ENCODE measurements at places on chromosomes 5 and 9.

DNA sequence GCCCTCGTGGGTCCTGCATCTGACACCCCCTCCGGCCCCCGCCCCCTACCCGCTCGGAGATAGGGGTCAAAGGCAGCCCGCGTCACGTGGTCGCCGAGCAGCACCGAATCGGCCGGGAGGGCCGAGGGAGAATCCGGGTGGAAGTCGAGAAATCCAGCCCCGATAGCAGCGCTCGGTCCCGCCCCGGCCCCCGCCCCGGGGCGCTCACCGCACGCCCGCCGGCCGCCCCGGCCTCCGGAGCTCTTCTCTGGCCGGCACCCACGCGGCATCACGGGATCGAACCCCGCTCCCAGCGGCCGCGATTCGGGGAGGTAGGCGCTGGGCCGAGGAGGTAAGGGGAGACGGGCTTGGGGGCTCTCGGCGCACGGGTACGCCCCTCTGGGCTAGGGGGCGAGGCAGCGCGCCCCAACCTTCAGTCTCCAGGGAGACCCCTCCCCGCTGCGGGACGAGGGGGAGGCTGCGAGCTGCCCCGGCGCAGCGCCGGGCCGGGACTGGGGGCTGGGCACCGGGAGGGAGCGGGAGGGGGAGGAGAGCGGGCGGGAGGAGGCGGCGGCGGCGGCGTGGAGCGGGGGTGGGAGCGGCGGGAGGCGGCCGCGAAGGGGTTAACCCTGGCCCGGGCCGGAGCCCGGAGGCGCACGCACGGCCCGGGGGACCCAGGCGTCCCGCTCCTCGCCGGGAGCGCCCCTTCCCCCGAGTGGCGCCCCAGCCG, 22.1 kb upstream of the NDST1 start:
- DNase-seq = no peak

DNA sequence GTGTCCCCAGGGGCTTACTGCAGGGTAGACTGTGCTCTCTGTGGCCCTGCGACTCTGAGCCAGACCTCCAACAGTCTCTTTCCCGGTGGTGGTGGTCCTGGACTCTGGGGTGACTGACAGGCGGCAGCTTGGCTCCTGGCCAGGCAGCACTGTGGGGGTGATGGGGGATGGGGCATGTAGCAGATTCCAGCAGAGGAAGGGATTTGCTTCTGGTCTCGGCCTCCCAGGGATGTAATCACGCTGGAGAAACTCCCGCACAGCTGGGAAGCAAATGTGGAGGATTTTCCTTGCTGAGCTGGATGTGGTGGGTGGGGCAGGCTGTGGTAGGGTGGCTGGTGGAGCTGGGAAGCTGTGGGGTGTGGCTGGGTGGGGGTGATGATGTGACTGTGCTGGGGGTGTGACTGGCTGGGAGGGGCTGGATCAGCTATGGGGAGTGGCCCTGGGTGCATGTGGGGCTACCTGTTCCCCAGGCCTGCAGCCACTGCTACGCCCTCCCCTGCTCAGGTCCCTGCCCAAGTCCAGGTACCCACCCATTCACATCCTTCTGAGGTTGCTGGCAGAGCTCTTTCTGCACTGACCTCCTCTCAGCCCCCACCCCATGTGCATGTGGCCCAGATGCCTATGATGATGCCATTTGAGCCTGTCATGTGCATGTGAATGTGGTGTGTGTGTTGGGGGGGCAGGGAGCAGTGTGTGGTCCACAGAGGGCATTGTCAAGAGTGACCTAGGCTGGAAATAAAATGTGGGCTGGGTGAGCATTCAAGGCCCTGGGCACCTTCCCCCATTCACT, 3.8 kb downstream of the NDST1 start:
- DNase-seq = no peak

DNA sequence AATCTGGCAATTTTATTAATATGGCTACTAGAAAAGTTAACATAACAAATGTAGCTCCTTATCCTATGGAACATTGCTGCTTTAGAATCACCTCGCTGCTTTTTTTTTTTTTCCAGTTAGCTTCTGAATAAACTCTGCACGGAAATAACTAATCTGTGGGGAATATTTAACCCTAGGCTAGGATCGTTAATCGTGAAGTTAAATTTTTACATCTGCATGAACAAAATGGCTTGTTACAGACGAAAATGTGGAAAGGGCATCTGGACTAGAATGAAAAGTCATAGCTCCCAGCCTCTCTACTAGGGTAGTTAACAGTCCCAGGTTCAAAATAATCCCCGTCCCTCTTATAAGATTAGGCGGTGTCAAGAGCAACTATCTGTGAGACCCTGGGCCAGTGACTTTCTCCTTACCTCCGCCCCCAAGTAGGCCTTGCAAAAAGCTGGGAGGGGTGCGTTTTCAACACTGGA, 470 bp upstream of the SLC22A5 start:
- DNase-seq = no peak

GRCh38 chr9:116671605-116672004, 15.5 kb upstream of the TRIM32 start:
- DNase-seq = no peak

DNA sequence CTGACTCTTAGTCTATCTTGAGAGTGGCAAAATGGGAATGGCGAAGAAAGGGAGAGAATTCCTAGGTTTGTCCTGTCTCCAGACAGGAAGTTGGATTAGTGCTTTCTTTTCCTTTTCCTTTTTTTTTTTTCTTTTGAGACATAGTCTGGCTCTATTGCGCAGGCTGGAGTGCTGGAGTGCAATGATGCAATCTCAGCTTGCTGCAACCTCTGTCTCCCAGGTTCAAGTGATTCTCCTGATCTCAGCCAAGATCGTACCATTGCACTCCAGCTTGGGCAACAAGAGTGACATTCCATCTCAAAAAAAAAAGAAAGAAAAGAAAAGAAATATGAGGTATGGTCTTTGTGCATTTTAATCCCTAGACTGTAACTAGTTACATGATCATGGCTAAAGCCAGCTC, 12.6 kb upstream of the KIF27 start:
- no peak for DNase-seq

- DNase-seq = no peak
These were observed 1414.3 kb upstream of the CDH6 start for GRCh38 chr5:29779141-29779540.

GRCh38 chr5:178453224-178453623, 137.0 kb downstream of the COL23A1 start:
- DNase-seq = no peak

DNA sequence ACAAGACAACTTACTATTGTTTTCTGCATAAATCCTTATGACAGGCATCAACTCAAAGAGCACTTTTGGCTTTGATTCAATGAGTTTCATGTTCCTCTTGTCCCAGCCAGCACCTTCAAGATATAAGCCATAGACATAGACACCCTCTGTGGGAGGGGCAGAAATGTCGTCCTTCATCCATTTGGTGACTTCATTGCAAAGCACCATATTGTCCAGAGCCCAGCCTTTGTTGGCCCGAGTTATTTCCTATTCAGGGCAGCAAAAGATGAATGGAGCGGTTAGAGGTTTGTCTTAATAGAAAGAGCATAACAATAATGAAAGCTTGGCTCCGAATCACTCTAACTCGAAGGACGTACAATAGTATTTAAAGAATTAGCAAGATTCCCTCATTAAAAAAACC, 243.9 kb downstream of the DNAH5 start:
- DNase-seq = no peak

GRCh38 chr9:130346431-130346830, 80.9 kb downstream of the HMCN2 start:
- no peak for DNase-seq

DNA sequence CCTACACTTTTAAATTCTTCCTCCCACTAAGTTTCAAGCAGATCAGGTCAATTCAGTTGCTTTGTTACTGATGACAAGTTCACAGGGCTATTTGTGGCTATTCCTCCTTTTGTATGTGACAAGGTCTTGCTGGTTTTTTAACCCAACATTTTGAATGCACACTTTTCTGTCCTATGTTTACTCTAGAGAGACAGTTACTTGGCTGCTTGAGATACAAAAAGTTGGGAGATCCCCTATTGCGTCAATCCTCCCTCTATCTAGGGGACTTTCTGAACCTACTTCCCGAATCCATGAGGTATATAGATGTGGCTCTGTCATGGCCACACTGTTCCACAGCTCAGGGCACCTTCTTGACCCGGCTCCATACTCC, 386.7 kb downstream of the NTRK2 start:
- DNase-seq = no peak

DNA sequence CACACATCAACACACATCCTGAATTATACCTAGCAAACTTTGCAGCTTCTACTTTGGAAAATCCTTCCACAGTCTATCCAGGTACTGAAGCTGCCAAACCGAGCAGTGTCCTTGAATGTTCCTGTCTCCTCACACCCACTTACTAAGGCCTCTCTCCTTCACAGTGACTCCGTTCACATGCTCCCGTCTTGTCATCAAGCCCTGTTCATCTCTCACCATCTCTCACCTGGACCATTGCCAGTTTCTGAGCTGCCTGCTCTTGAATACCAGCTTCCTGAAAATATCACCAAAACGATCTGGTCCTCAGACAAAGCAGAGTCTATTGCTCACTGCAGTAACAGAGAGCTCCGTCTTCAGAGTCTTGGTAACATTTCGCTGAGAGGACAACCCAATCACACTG, 57.4 kb downstream of the GCNT1 start:
- DNase-seq = no peak

- no peak for DNase-seq
These were observed 322.9 kb downstream of the SLIT3 start for GRCh38 chr5:168978015-168978414.

DNA sequence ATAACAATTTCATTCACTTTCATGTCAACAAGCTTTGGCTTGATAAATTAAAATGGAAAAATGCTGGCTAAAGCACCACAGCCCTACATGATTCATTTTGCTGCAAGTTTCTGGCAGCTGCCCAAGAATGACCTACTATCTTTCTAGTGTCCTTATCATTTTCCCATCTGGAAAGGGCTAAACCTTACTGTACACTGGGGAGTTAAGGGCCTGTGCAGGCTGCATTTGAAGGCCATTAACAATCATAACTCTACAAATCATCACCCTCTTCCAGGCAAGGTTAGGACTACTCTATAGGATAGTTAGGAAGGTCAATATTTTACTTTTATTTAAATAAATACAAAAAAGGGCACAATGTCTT, 579.7 kb upstream of the ZNF608 start:
- no peak for DNase-seq

GRCh38 chr5:14342306-14342705, 199.2 kb downstream of the TRIO start:
- DNase-seq = no peak

DNA sequence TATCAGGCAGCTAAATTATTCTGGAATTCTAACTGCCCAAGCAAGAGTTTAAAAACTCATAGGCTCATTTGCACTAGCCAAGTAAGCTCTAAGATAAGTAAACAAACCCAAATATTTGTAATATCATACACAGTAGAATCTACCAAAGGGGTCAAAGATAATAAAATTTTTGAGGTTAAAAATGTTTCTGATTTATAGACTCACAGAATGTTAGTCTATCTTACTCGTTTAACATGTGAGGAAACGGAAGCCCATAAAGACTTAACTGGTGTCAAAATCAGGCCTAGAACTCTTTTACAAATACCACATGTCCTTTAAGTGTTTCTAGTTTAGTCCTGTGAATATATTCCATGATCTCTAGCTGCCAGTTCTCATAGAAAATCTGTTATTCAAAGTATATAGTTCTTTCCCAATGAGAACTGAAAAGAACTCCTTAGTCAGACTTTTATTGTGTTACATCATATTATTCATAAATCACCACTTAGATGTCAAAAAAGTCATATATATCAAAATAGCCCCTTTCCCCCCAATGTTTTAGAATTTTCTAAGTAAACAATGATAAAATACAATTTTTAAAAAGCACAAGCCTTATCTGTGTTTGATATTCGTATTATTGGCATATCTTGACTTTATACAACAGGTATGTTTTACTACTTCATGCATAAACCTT, 13.9 kb downstream of the RAB14 start:
- no peak for DNase-seq

- DNase-seq = no peak
These were observed 76.6 kb upstream of the PRRC1 start for GRCh38 chr5:127440831-127441230.

DNA sequence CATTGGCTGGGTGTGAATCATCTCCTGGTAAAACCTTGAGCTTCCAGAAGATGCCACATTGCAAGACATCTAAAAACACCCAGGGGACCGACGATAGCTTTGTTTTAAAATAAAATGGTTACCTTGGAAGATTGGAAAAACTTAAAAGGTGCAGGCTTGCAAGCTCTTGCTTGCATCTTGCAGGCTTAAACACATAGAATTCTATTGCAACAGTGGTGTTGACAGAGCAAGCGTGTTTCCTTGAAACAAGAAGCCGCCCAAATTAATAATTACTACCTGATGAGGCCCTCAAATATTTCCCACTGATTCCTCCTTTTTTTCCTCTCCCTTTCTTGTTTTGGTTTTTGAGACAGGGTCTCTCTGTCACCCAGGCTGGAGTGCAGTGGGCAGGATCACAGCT, 137.1 kb upstream of the BASP1 start:
- DNase-seq = no peak

- no peak for DNase-seq
These were observed 75.3 kb downstream of the TMEM167A start for GRCh38 chr5:83001796-83002381.

DNA sequence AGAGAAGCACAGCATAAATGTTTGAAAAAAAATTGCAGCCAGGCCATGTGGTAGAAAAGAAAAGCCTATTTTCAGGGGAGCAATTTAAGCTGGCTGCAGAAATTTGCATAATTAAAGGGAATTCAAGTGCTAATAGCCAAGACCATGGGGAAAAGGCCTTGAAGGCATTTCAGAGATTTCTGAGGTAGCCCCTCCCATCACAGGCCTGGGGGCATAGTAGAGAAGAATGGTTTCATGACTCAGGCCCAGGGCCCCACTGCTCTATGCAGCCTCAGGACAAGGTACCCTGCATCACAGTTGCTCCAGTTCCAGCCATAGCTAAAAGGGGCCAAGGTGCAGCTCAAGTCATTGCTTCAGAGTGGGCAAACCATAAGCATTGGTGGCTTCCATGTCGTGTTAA, 1416.0 kb downstream of the EFNA5 start:
- no peak for DNase-seq

- DNase-seq = no peak
These were observed 248.8 kb downstream of the NNT start for GRCh38 chr5:43851741-43852140.

DNA sequence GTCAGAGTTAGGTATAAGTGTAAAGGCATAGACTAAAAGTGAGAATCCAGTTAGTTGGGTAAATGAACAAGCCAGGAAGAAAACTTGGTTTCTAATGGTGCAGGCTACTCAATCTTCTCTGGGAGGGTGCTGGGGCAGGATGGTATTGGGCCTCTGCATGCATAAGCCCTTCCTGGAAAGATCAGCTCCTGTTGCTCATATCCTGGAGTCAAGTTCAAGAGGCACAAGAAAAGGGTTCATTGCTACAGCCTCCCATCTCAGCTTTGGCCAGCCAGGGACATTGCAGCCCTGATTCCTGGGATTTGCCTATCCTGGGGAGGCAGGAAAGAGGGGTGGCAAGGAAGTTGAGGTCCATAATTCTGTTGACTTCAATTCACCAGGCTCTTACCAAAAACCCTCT, 40.7 kb upstream of the ATP6V1G1 start:
- DNase-seq = no peak

- no peak for DNase-seq
These were observed 61.8 kb downstream of the COX7C start for GRCh38 chr5:86679529-86679928.
